ENCODE measurements at places on chromosomes 2 and 18.

- DNase-seq = no peak
These were observed 259.4 kb upstream of the ID2 start for GRCh38 chr2:8422450-8422800.

- DNase-seq = no peak
These were observed 90.9 kb downstream of the MYCN start for GRCh38 chr2:16031058-16031847.

DNA sequence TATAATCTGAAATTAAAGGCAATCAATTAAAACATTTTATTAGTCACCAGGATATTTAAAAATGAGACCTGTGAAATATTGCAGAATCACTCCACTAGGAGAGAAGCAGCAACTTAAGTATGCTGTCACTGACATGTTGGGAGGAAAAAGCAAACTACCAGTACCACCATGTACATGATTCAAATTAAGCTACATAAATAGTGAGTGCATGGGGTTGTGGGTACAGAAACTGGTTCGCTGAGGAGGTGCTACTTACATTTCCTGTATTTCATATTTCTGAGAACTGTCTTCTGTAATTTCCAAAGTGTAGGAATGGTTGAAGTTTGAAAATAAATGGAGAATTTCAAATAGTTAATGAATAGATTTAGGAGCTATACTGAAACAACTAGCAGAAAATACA lies 7.9 kb upstream of the NR4A2 start:
- no peak for DNase-seq

DNA sequence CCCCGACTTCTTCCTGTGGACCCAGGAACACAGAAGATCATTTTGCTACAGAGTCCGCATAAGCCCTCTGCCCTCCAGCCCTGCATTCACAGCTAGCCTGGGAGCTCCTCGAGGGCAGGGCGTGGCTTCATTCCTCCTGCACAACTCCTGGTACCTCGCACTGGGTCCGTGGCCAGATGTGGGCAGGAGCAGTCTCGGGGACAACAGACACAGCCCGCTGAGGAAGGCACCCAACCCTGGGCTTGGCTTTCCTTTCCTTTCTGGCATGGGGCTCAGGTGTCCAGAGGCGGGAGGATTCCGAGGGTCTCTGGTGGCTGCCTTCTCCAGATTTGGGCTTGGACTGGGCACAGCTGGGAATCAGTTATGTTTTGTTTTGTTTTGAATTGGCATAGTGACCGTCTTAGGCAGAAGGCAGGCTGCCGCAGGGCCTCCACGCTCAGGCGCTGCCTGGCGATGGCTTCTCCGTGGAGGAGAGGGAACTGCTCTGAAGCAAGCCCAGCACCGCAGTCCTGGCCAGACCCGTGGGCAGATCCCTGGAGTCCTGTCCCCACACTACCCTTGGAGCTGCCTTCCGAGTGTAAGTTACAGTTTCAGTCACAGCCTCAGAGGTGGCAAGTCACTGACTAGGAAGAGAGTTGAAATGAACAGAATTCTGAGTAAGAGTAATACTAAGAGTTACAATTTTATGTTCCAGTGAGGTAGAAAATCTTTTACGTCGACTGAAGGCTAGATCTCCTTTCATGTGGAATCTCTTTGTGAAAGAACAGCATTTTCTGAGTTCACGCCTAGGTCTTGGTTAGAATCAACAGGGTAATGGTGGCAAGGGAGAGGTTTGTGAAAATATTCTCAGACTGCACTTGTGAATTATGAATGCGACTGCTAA lies 47.9 kb downstream of the LDLRAD4 start:
- no peak for DNase-seq

GRCh38 chr2:111100765-111101162 lies 19.9 kb upstream of the BCL2L11 start:
- DNase-seq = no peak

DNA sequence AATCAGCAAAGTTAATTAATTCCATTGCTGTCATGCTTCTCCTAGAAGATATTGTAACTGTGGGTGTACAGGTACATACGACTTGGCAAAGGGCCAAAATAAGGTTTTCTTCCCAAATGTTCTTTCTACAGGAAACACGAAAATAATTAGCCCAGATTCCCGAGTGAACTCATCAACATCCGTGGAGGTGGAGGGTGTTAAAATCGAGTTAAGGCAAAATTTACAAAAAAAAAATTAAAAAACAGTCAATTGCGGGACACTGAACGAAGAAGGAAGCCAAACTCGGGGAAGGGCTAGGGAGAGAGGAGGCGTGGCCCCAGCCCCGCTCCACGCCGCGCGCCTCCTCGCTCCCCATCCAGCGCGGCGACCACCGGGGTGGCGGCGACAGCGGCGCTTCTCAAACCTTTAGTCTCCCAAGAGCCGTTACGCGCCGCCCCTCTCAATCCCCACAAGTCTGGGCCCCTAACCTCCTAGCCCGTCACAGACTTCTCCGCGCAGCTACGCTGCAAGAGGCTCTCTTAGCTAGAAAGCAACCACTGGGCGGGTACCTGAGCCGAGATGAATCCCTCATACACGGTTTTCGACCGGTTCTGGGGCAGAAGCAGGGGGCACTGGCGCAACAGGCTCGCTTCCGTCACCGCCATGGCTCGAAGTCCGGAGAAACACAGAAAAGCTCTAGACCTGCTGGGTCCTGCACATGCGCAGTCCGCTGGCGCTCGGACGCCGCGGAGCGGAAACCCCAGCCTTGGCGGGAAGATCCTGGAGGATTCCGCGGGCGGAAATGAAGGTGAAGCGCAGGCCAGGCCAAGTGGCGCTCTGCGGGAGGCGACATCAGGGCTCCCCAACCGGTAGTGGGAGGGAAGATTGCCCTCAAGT lies at the start of gene FANCL:
Gene FANCL, minus strand, starts transcription at position 656 of the 876 bp plus-strand sequence. Its CDS starts 12 bp downstream, at position 644.
- DNase-seq = peak; percentile 86

- no peak for DNase-seq
These were observed 386.7 kb upstream of the CDH7 start for GRCh38 chr18:65363911-65364632.

- no peak for DNase-seq
These were observed 146.6 kb downstream of the MEIS1 start for GRCh38 chr2:66581339-66582103.

GRCh38 chr2:151289972-151290866 lies 751 bp upstream of the NMI start:
- DNase-seq = no peak

GRCh38 chr2:19198381-19198780 lies 160.0 kb downstream of the OSR1 start:
- no peak for DNase-seq
